ENCODE measurements at places on chromosomes 1 and 21.

- DNase-seq = no peak
These were observed 201.7 kb upstream of the LMO4 start for GRCh38 chr1:87126886-87127505.

- no peak for DNase-seq
These were observed 8.4 kb downstream of the ATP1A4 start for GRCh38 chr1:160159846-160160245.

GRCh38 chr1:172172352-172172831, 248.1 kb upstream of the C1orf105 start:
- no peak for DNase-seq

DNA sequence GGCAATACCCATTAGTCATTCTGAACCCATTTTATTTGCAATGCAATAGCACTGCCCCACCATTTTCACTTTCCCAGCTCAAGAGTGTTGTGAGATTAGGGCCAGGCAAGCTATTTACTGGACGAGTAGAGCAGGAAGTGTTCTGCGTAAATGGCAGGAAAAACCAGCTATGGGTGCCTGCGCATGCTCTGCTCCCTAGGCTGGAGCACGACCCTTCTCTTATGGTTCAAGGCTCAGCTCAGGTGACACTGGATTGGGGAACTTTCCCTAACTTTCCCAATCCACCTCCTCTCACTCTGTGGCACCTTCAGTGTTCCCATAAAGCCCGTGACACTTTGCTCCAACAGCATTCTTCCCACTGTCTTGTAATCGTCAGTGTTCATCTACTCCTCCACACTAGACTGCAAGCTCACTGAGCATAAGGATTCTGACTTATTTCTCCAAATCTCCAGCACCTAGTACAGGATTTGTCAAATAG, 3.6 kb upstream of the MAN1A2 start:
- DNase-seq = no peak

DNA sequence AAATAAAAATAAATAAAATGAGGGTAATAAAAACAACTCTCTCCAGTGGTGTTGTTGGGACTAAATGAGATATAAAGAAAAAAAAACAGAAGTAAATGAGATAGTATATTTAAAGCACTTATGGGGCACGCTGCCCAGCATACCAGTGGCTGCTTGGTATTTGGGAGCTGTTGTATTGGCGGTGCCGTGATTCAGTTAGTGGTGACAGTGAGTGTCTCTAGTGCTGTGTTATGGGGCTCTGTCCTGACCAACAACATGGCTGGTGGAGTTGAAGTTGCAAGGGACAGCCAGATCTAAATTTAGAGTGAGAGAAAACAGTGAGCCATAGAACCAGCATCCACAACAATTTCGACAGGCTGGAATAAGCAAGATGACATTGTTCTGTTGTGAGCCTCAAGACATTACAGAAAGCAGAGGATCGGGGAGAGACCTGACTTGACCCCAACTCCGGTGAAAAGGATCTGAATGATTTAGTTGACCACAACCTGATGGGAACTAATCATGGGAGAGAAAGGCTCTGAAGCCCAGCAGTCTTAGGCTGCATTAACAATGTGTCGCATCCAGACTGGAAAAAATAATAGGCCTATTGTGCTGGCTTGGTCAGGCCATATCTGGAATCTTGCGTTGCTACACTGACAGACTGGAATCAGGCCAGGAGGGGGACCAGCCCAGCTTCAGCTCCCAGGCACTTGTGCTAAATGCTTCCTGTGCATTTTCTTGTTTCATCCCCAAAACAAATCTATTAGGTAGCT, 2.4 kb upstream of the MFSD2A start:
- no peak for DNase-seq

DNA sequence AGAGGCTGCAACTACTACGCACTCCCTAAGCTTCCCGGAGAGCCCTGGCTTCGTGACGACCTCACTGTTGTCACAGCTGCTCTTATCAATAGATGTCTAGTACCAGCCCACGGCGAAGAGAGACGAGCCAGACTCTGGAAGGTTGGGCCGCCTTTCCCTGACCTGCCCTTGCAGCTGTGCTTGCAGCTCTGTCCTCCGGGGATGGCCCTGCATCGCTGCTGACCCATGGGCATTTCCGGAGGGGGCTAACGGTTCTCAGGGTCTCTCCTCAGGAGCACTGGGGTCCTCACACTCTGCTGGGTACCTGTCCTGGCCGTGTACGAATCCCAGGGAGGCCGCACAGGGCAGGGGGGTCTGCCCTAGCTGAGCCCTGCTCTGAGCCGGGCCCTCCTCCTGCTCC, 93.8 kb upstream of the COL6A1 start:
- no peak for DNase-seq

DNA sequence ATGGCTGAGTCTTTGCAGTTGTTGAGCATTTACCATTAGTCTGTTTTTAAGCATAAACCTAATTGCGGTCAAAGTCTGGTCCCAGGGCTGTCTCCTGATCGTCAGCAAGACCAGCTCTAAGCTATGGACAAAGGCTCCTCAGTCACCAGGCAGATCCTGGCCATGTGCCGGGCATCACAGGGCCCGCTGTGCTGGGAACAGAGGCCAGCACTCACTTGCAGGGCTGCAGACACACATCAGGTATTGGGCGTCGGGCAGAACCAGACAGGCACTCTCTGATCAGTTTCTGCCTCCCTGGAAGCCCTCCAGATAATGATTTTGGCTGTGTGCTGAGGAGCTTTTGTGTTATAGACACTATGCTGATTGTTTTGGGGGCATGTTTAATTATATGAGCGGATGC, 26.6 kb downstream of the TMEM51 start:
- DNase-seq = no peak

GRCh38 chr1:93080179-93080823, 1.2 kb downstream of the MTF2 start:
- no peak for DNase-seq

GRCh38 chr1:37840711-37841110, 18.7 kb downstream of the MTF1 start:
- no peak for DNase-seq

DNA sequence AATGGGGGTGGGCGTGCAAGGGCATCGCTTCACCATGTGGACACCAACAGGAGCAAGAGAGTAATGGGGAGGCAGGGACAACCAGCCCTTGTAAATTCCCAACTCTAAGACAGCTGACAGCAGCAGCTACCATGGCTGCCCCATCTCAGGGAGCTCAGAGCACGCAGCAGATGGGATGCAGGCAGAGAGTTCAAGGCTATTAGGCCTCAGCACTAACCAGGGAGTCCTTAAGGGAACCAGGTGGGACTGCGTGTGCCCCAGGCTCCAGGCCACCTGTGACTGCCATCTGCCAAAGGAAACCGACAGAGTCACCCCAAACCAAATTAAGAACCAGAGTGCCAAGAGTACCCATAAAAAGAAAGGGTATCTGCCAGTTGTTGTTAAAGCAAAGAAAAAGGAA, 33.7 kb upstream of the PRDM2 start:
- no peak for DNase-seq

DNA sequence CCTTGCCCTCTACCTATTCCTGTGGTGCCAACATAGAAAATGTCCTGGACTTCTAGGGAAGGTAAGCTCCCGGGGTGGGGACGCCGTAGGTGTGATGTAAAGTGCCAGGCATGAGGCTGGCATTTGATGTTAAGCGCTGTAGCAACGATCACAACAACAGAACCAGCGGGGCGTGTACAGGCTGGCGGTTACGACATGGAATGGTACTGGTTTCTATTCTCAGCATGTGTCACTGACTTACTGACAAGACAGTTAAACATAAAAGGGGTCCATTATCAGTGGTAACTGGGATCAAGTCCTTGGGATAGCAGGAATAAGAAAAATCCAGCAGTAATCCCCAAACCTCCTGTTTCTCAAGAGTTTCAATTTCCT, 58.9 kb downstream of the TGFBR3 start:
- DNase-seq = no peak

DNA sequence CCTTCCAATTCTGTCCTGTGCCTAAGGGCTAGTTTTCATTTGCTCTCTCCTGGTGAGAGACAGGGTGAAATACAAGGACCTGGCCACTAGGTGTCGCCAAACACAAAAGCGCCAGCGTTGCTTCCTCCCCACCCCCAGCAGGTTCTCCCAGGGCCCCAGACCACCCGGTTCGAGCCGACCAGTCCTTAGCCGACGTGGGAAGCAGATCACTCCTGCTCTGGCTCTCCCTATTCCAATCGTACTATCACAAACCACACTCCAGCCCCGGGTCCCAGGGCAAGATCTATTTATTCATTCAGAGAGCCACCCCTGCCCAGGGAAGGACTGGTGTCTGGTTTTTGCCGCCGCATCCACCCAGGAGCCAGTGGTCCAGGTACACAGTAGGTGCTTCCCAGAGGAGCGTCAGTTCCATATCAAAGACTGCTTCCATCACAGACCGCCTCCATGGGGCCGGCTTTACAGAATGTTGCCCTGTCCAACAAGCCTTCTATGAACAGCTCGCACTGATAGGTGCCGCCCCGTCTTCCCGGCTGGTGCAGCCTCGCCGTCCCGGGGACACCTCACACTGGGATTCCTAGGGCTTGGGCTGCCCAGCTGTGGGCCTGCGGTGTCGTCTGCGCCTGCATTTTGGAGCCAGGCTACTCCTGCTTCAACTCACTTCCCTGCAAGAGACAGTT, 35.0 kb downstream of the CTNNBIP1 start:
- DNase-seq = peak; percentile 85

DNA sequence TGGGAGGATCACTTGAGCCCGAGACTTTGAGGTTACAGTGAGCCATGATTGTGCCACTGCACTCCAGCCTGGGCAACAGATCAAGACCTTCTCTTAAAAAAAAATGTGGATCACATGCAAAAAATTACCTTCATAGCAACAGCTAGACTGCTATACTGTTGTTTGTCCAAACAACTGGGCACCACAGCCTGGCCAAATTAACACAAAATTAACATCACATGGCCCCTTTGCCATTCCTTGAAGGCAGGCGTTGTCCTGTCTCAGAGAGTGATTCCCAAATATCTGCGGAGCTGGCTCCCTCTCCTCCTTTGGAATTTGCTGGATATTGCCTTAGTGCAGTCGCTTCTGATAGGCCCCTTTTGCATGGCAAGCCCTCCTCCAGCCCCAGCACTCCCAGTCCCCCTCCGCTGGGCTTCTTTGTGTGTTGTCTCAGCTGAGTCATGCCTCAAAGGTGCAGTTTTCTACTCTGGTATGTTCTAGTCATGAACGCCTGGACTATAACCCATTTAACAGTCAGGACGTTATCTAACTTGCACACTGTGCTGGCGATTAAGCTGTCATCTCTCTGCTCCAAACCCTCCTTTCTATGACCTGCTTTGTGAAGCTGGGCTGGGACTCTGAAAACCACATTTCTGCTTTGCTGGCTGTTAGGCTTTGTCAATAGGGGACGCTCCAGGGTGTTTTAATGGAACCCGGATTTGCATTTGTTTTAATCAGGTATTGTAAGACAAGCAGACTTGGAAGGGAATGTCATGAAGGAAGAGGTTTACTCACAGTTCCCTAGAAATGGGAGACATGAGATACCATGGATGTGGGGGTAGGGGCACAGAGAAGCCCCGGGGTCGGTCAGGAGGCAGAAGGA, 20.1 kb upstream of the HPCAL4 start:
- DNase-seq = no peak

DNA sequence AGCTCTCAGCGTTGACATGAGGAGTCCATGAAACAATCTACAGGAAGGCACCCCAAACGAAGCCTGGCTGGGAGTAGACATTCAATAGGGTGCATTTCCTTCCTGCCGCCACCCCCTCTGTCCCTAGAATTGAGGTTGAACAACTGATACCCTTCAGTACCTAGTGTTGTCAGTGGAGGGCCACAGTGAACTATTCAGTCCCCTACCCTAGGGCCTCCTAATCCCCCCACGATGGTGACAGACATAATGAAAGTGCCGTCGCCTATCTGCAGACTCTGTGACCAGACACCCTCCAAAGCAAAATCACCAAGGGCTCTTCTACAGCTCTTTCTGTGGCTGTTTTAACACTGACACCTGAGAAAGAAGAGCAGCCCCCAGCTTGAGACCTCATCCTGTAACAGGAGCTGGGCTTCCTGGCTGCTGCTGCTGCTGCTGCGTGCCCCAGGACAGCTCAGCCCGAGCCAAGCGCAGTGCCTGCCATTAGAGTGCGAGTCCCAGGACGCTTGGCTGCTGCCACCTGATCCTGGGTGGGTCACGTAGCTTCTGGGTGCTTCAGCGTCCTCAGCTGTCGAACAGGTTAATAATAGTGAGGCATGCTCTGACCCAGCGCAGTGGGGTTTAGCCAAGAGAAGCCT, 183.0 kb downstream of the ZBTB18 start:
- DNase-seq = no peak

DNA sequence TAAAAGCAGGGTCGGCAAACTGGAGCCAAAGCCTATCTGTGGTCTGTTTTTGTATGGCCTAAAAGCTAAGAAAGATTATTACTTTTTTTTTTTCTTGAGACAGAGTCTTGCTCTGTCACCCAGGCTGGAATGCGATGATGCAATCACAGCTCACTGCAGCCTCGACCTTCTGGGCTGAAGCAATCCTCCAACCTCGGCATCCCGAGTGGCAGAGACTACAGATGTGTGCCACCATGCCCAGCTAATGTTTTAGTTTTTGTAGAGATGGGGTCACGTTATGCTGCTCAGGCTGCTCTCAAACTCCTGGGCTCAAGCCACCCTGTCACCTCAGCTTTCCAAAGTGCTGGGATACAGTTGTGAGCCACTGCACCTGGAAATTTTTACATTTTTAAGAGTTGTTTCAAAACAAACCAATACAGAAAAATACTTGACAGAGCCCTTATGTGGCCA, 6.5 kb upstream of the GLRX2 start:
- no peak for DNase-seq

- DNase-seq = no peak
These were observed 1456.1 kb downstream of the BRINP3 start for GRCh38 chr1:189021577-189021976.

DNA sequence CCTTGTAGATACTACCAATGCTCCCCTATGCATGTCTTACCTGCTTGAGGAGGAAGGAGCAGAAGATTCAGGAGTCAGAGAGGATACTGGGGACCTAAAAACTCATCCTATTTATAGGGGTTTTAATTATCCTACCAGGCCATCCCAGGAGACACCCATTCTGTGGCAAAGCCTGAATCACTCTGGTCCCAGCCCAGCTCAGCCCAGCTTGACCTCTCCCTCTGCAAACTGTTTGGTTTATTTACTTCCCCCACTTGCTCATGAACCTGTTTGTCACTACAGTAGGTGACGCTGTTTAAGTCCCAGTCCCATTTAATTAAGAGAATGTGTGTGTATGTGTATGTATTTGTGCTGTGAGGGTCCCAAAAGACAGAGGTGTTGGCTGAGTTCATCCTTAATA, at the start of gene RPTN:
TSS of gene RPTN (minus strand) at position 85 of the 400 bp plus-strand sequence. CDS start 1,339 bp downstream, outside the sequence.
- DNase-seq = no peak

- DNase-seq = no peak
These were observed 50.3 kb downstream of the GPR161 start for GRCh38 chr1:168086438-168086837.

DNA sequence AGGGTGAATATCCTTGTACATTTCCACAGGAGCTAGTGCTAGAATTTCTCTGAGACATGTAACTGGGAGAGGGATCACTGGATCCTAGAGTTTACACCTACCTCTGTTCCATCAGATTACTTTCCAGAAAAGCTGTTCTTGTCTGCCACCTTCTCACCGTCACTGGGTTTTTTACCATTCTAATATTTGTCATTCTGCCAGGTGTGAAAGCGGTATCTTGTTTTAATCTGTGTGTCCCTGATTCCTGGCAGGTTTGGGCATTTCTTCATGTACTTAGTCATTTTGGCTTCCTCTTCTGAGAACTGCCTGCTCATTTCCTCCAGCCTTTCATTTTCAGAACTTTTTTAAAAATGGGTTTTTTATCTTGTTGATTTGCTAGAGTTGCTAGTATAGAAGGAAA, 5.1 kb downstream of the PMF1 start:
- no peak for DNase-seq
